ENCODE measurements at places on chromosomes 12 and 14.

DNA sequence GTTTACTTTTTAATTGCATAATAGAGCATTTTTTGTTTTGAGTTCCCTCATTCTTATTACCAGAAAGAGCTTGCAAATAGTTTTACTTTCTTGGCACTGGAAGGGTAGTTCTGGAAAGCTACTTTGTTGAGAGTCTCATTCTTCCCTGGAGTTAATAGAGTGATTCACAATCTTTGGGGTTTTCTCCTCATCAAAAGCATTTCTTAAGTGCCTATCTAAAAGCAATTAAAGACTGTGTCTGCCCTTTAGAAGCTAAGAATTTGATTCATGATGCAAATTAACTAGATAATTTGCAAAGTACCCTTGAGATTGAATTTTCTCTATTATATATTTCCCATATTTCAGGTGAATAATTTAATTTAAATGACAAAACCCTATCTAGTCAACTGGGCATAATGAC lies 8.1 kb upstream of the BMAL2 start:
- no peak for DNase-seq

GRCh38 chr12:27711317-27711682 lies 668 bp downstream of the MRPS35 start:
- no peak for DNase-seq

DNA sequence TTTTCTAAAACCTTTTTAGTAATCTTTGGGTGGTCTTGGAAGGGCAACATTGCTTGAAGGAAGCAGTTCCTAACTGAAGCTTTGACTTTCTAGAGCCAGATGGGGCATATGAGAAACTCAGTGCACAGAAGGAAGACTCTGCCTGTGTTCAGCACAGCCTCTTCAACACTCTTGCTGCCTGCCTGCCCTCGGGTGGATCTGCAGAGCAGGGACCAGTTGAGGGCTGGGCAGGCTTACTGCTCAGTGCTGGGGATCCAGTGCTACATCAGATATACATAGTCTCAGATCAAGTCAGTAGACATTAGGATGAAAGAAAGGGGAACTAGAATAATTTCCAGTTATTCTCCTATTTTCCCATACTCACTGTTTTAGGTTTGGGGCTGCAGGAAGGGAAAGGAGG lies 29.5 kb upstream of the TMX1 start:
- DNase-seq = no peak

GRCh38 chr12:124170760-124171159 lies 124.1 kb upstream of the RFLNA start:
- no peak for DNase-seq

- DNase-seq = no peak
Observed at GRCh38 chr12:114658002-114658441, 26.0 kb downstream of the TBX3 start.

Measured in thoracic aorta (tissue), 2 donors.